ENCODE measurements at places on chromosomes 1 and 21. TPM values are rescaled to one million over a fixed set of nuclear protein-coding genes. Genes with fewer than 3 reads are reported as not detected.

DNA sequence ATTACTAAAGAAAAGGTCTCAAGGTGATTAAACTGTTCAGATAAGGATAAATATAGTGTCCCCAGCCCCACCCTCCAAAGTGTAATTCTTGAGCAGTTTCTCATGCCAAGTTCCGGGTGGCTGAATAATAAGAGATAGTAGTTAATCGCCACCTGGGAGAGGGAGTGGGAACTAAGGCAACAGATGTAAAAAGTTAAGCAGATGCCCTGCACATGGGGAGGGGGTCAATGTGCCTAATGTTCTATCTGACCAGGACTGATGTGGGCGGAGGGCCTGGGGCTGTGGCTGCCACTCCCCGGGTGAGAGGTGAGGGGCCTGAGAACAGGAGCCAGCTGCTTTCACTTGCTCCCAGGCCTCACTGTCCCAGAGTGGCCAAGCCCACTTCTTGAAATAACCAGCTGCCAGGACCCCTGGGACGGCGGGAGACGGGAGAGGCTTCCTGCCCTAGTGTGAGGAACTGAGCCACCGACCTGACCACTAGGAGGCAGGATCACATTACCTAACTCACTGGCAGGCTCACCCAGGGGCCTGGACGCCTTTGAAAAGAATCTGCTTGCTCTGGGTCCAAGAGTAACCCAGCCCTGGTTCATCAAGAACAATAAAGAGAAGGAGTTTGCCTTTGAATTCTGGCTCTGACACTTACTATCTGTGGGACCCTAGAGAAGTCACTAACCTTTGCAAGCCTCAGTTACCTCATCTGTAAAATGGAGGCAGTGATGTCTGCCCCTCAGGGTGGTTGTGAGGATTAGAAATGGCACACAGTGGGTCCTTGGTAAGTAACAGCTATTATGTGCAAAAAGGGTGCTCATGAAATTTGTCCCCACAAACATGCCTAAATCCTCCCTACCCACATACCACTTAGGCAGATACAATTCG is 179.2 kb downstream of the ATG4C start:
- DNase-seq, result no peak

DNA sequence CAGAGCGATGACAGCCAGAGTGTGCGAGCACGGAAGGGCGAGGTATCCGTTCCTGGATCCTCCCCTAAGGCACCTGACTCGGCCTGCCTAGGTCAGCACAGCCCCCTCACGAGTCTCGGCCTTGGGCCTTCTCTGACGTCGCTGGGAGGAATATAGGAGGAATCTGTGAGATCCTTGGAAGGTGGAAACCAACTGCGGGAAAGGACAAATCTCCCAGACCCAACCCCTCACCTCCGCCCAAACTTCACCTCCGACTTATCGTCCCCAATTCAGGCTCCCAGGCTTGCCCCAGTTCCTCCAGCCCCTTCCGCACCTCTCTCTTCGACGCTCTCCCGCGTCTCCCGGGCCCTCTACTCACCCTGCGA is 494 bp downstream of the APH1A start:
- DNase-seq, result no peak

GRCh38 chr21:42101246-42101645 is 30.1 kb downstream of the UMODL1 start:
- DNase-seq, result no peak

DNA sequence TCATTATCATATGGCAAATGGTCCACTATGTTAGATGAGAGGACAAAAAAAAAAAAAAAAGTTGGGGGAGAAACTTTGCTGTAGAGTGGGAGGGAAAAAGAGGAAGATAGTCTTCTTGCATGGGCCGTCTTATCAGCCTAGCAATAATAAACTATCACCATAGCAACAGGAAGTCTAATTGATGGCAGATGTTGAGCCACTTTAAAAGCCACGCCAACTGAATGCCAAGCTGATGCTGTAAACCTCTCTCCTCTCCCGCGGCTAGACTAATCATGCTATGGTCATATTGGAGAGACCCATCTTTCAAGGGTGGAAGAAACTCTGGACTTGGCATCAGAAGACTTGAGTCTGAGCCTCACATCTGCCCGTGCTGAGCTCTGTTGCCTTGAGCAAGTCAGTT is 122.2 kb upstream of the HOOK1 start:
- DNase-seq, result peak; percentile 56

DNA sequence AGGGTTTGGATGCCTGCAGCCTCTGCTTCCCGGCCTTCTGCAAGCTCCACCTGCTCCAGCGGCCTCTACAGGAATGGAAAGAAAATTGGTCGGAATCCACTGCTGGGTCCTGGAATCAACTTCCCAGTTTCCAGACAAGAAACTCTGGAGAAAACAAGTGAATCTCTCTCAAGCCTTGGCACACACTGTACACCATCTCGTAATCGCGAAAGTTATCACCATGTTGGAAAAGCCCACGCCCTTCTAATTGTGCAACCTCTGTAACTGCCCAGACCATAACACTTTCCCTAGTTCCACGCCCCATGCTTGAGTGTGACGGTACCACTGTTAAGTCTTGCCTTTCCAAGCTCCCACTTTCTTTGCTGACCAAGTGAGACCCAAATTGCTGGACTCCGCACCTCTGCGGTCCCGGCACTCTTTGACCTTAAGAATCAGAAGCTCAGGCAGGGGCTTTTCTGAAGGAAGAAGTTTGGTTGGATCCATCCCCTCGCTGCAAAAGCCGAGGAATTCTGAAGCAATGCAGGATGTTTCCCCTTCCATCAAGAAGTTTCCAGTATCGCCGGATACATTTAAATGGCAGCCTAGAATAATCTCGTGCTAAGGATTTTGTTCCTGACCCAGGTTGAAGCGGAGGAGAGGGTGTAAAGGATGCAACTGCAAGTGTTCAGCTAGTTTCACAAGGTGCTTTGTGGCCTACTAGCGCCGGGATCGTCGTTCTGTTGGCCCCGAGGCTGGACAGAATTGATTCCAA is 6.2 kb downstream of the NR5A2 start:
- DNase-seq, result no peak

- DNase-seq, result no peak
Observed at GRCh38 chr1:117656202-117656641, 50.4 kb downstream of the TENT5C start.

- no peak for DNase-seq
Observed at GRCh38 chr1:18452550-18452949, 28.2 kb upstream of the KLHDC7A start.

DNA sequence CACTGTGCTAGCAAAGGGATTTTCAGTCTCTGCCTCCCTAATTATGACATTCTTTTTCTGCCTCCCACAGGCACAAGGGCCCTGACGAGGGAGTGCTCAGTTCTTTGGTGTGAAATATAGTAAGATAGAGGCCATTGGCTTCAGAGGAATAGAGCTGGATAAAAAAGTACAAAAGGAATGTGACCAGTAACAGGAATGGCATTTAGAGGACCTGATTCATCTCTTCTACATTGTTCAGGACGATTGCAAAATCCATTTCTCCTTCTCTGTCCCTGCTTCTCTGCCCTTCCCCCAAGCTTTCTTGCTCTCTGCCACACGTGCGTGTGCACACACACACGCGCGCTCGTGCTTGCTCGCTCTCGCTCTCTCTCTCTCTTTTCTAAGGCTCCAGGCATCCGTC is 668.2 kb downstream of the KIF26B start:
- DNase-seq, result peak; percentile 35

DNA sequence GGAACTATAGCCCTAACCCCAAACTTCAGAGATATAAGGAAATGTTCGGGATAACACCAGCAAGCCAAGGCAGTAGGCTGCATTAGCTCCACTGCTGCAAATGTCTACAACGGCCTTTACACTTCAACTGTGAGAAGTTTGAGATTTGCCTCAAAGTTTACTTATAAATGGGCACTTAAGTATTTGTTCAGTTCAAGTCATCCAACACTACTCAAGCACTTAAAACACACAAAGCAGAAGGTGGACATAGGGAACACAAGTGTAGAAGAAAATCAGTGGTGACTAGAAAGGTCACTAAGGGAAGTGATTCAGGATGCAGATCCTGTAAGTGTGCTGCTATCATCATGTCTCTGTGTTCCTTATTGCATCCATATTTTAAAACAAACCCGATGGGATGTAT is 220.6 kb downstream of the SLC45A1 start:
- DNase-seq, result no peak

GRCh38 chr1:56424744-56425493 is 154.4 kb downstream of the PLPP3 start:
- DNase-seq, result peak; percentile 24

GRCh38 chr1:40308036-40308727 is 8.9 kb downstream of the COL9A2 start:
- DNase-seq, result no peak

- no peak for DNase-seq
Observed at GRCh38 chr1:175193527-175193910, 943 bp upstream of the KIAA0040 start.

- DNase-seq, result no peak
Observed at GRCh38 chr1:183349201-183349711, 68.9 kb downstream of the NMNAT2 start.

GRCh38 chr1:115840605-115841460 is at the start of gene NHLH2:
Gene NHLH2, minus strand, starts transcription at chr1:115841126. Its CDS starts 2,754 bp downstream, at chr1:115838372.
- DNase-seq, result no peak

- DNase-seq, result no peak
Observed at GRCh38 chr21:33847588-33848248, 67.9 kb downstream of the ATP5PO start.

DNA sequence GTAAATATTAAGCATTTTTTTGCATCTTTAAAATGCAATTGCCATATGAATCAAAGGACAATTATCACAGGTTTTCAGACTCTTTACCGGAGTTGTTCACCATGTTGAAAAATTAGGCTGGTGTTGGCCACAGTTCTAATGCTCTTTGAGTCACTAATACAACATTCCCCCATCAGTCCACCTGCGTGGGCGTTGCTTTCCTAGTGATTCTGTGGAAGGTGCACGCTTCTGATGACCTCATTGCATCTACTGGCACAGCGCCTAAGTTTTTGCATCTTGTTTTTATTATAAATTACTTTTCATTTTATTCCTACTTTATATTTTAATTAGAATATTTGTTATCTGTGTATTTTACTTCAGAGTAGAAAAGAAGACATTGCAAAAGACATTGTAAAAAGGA is 4.7 kb upstream of the F5 start:
- DNase-seq, result no peak

DNA sequence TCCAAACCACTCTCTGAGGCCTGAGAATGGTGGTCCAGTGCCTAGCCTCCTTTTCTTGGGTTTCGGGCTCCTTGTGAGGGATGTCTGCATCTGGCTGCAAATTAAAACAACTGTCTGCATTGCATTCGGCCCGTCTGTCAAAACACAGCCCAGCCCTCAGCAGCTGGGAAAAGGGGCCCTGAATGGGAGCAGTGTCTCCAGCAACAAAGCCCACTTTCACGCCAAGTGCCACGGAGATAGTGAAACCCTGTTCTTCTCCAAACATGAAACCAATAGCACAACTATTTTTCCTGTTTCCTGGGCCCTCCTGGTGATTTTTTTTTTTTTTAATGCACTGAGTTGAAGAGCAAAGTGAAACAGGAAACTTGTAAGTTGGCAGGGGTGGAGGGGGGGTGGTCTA is 138.4 kb downstream of the PLXNA2 start:
- DNase-seq, result no peak

- DNase-seq, result no peak
Observed at GRCh38 chr1:55071477-55071876, 32.1 kb downstream of the PCSK9 start.

DNA sequence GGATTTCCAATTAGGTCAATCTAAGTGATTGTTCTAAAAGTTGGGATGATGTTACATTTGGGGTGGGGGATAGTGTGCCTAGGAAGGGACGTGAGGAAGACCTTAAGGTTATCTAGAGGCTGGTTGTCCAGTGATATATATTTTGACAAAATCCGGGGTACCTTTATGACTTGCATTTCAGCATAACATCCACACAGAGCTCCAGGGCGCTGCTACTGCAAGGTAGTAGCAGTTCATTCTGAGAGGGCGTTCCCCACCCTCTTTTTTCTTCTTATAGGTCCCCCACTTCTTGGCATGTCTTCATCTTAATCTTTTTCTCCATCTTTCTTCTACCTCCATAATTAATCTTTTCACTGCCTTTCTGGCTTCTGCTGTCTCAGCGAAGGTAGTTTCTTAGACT is 161.9 kb downstream of the CACNA1E start:
- no peak for DNase-seq

GRCh38 chr1:155871390-155871789 is 12.0 kb downstream of the SYT11 start:
- peak; percentile 51 for DNase-seq

- DNase-seq, result no peak
Observed at GRCh38 chr1:174028495-174028894, 6.3 kb upstream of the RC3H1 start.

DNA sequence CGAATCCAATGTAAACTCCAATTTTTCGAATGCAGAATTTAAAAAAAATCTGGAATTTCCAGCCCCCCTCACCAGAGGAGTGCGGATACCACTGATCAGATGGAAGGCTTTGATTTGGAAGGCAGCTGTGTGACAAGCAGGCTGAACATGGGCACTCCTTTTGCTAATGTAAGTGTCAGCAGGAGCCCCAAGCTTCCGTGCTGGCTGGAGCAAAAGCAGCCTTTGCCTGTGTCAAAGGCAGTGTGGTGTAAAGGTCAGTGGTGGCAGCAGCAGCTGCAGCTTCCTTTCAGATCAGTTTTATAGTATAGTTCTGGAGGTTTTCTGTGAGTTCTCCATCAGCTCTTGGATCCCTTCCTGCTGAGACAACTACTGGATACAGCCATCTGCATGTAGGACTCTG is 259.9 kb downstream of the CTH start:
- no peak for DNase-seq

- no peak for DNase-seq
Observed at GRCh38 chr1:204505674-204506200, 10.5 kb upstream of the MDM4 start.

DNA sequence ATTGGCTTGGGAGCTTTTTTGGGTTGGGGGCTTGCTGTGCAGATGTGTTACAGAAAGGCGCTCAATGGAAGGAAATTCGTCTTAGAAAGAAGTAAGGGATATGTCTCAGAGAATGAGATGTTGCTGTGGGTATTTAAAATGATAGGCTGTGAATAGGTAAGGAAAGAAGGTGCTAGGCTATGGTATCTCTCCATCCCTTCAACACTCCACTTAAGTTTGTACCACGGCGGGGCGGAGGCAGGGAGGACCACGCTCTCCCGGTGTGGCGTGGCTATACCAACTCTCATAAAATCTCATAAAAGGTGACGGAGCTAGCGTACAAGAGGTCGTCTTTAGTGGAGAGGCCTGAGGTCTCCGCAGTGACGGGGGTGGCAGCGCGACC is 305 bp upstream of the RPS6KC1 start:
- no peak for DNase-seq

DNA sequence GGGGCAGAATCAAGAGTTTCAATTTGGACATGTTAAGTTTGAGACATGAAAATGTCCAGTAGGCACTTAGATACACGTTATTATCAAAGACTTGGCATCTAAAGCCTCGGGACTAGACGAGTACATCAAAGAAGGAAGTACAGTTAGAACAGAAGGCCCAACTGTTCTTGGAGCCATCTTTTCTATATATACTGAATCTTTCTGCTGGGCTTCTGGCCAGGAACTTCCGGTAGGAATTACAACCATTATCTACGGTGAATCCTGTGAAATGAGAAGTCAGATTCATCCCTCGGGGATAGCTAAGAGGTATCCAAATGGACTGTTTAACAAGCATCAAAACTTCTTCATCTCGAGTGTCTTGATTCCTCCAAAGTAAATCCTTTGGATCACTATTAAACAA is 34.4 kb upstream of the NRDC start:
- DNase-seq, result no peak

The RUNX3 gene
- total RNA-seq, result not detected

The IVL gene
- not detected for total RNA-seq

The KRTAP13-2 gene
- not detected for total RNA-seq

The RGS4 gene
- total RNA-seq, result 1.3 TPM

The FLVCR1 gene
- 2.0 TPM for total RNA-seq

The TMEM269 gene
- not detected for total RNA-seq

The AZIN2 gene
- total RNA-seq, result 1.5 TPM

The HCN3 gene
- total RNA-seq, result not detected

The PYHIN1 gene
- 0.46 TPM for total RNA-seq

Measured in uterus (tissue), 4 donors.